Left colon (tissue), 2 donors: ENCODE measurements at places on chromosomes 6 and 20. TPM values are rescaled to one million over a fixed set of nuclear protein-coding genes. Genes with fewer than 3 reads are reported as not detected.

The PRSS16 gene
- total RNA-seq = 23.2 TPM

The VSX1 gene
- total RNA-seq = not detected

The LAMA2 gene
- total RNA-seq = 7.0 TPM

The CDSN gene
- not detected for total RNA-seq

The MYO6 gene
- total RNA-seq = 76.9 TPM

The SYNGAP1 gene
- 9.1 TPM for total RNA-seq

The PLCG1 gene
- 58.0 TPM for total RNA-seq

The GHRH gene
- total RNA-seq = not detected

The PPP1R16B gene
- 2.1 TPM for total RNA-seq

The PRELID3B gene
- 137 TPM for total RNA-seq

The HCK gene
- 5.5 TPM for total RNA-seq

The CASS4 gene
- total RNA-seq = 1.3 TPM

The TAF8 gene
- total RNA-seq = 19.7 TPM

The BPIFB1 gene
- not detected for total RNA-seq

The OR2B6 gene
- not detected for total RNA-seq

The CD24 gene
- total RNA-seq = 1,898 TPM
